Stimulated activated CD8-positive, alpha-beta memory T cell treated with anti-CD3 and anti-CD28 coated beads, Interleukin-7, amount 100 ng/mL, for 24 hours (primary cell): ENCODE measurements at places on chromosomes 1 and 21.

DNA sequence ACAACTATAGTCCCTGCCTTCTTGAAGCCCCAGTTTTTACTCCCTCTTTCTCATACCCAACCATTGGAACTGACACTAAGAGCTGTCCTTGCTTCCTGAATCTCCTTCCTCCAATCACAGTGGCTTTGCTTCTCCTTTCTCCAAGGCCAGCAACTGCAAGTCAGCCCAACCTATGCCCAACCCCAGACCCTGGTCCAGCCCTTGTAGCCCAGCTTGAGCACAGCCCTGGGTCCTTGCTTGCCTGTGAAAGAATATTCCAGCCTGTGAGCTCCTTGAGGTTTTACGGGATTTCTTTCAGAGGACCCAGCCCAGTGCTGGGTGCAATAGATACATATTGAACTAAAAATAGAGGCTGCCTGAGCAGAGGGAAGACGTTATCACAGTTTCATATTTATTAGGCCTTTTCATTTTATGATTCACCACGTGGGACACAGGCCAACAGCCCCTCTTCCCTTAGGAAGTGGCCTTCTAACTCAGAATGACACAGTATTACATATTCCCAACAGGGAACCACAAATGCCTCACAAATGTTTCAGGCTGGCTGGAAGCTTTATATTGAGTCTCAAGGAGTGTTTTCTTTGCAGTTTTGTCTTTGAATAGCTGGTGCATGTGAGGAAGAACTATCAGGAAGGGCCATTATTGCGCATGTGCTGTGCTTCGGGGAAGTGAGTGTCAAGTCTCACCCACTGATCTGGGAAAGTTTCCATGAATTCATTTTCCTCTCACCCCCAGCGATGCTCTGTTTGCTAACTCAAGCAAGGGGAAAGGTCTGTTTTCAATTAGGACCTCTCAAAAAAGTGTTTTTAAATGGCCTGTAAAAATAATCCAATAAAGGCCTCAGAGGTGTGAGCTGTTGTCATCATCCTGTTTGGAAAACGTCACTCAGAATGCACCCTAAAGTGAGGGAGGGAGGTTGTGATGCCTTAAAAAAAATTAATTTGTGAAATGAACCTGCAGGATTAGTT, 92.3 kb upstream of the NFIA start:
- DNase-seq = no peak

GRCh38 chr1:63621698-63622097, 28.5 kb downstream of the PGM1 start:
- DNase-seq = no peak

DNA sequence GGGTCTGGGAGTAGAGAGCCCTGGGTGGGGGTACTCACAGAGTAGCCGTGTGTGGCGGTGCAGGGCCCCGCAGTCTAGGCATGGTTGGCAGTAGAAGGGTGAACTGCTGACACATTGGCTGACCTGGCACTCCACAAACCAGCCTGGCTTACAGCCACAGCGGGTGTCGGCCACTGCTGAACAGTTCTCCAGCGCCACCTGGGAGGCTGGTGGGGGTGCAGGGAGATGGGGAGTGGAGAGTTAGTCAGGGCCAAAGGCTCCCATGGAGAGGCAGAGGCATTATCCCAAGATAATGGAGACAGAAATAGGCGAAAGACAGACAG, 1.5 kb downstream of the TNFRSF25 start:
- no peak for DNase-seq

- no peak for DNase-seq
These were observed 20.4 kb upstream of the PLXNA2 start for GRCh38 chr1:208264469-208265121.

GRCh38 chr1:56423716-56424115, 155.6 kb downstream of the PLPP3 start:
- no peak for DNase-seq

DNA sequence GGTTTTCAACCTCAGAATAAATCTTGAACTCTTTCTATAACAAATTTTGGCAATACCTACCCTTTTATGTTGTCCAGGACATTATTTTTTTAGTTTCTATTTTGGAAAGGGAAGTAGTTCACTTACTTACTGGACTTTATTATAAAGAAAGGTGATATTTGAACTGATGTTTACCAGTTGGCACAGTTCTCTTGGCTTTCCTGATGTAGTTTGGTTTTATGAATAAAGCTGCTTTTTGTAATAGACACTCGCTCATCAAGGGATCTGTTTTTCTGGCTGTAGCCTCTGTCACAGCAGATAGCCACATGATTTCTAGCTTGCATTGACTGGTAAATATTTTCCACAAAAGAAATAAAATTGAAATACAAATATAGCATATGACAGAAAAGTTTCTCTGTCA, 40.9 kb upstream of the METTL18 start:
- DNase-seq = no peak

- DNase-seq = no peak
These were observed 13.6 kb downstream of the PLEKHA6 start for GRCh38 chr1:204345941-204346645.

DNA sequence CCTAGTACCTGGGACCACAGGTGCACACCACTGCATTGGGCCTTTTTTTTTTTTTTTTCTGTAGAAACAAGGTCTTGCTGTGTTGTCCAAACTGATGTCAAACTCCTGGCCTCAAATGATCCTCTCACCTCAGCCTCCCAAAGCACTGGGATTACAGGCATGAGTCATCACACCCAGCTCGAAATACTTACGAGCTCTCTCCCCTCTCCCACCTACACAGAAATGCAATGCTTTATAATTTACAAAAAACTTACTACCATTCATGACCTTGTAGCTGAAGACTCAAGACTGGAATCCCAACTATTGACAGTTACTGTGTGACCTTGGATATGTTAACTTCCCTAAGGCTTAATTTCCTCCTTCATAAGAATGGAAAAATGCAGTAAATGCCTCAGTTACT, 18.7 kb downstream of the FOXJ3 start:
- DNase-seq = no peak

DNA sequence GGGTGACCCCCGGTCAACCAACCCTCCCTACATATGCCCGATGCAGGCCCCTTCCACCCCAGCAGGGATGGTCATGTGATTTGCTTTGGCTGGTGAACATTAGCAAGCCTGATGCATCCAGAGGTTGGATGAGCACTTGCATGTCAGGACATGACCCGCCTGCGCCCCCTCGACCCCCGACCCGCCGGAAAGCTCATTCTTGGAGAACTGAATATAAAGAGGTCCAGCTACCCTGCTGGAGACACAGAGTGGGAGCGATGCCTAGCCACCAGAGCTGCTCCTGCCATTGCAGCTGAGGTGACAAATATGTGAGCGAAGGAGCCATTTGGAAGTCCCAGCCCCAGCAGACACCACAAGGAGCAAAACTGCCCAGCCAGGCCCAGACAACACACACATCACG, 39.6 kb downstream of the COA6 start:
- no peak for DNase-seq

- peak; percentile 68 for DNase-seq
These were observed at the start of gene GNB1 for GRCh38 chr1:1890506-1891348. Gene GNB1 (minus strand): TSS chr1:1891087. CDS start chr1:1825453, 65,634 bp downstream.

DNA sequence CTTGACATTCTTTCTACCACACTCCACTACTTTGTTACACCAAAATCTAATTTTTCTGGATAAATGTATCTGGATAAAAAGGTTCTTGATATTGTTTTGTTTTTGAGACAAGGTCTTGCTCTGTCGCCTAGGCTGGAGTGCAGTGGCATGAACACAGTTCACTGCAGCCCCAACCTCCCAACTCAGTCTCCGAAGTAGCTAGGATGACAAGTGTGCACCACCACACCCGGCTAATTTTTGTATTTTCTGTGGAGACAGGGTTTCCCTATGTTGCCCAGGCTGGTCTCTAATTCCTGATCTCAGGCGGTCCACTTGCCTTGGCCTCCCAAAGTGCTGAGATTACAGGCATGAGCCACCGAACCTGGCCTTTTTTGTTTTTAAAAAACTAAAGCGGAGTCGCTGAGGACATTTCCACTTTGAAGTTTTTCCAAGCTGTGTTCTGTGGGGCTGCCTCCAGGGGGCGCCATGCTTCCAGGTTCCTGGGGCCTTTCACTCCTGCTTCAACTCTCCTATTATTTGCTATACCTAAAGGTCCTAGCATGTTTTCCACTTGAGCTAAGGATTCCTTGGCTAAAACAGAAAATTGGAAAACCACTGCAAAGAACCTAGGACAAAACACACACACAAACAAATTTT, 14.1 kb upstream of the NCMAP start:
- no peak for DNase-seq

DNA sequence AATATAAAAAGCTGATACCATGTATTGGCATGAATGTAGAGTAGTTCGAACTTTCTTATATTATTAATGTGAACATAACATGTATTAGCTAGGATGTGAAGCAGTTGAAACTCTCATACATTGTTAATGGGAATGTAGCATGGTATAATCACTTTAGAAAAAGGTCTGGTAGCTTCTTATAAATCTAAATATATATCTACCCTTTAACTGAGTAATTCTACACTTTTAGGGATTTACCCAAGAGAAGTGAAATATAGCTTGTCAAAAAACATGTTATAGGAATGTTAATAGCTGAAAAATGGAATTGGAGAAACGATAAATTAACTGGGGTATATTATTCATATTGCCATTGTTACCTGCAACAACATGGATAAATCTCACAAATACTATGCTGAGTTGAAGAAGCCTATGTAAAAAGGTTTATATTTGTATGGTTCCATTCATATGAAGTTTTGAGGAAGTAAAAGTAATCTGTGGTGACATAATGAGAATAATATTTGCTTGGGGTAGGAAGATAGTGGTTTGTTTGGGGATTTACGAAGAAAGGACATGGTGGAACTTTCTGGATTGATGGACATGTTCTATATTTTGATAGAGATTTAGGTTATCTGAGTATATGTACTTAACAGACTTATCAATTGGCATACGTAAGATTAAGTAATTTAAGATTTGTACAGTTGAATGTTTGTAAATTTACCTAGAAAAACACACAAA, 76.6 kb downstream of the MAST2 start:
- no peak for DNase-seq

GRCh38 chr1:53077599-53077965, 15.6 kb downstream of the PODN start:
- DNase-seq = no peak
